ENCODE measurements at places on chromosomes 3 and 15. TPM values are rescaled to one million over a fixed set of nuclear protein-coding genes. Genes with fewer than 3 reads are reported as not detected.

The CTXND1 gene
- total RNA-seq, result under 0.01 TPM

The MB21D2 gene
- total RNA-seq, result 3.6 TPM

The ANKUB1 gene
- total RNA-seq, result not detected

DNA sequence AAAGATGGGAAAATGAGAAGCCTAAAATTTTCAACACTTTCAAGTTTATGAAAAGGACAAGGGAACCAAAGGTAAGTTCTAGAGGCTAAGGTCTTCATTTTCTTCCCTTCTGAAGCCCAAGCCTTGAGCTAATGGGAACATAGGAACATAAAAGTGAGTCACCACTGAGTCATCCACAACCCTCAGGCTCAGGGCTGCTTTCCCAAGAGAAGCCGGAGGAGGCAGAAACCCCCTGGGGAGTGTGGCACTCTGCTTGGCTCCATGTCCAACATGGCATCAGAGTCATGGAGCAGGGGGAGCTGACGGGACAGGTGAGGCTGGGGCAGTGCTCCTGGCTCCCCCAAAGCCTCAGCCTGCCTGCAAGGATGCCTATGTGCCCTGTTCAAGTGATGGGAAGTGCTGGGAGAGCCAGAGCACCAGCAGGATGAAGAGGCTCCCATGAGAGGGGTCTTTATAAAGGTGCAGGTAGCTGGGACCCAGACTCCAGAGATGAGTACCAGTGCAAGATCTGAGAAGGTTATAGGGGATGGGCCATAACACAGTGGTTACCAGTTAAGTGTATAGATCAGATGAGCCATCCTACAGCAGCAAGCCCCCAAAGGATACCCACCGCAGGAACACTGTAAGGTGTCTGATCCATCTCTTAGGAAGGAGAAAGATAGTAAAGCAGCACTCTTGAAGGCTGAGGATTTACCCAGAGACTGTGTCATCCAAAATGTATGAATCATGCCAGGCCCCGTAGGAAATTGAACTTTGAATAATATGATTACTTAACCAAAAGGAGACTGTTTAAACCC lies 31.8 kb upstream of the RYR3 start:
- DNase-seq, result peak; percentile 88

GRCh38 chr15:78840661-78841375 lies 29.6 kb upstream of the ADAMTS7 start:
- DNase-seq, result peak; percentile 32

DNA sequence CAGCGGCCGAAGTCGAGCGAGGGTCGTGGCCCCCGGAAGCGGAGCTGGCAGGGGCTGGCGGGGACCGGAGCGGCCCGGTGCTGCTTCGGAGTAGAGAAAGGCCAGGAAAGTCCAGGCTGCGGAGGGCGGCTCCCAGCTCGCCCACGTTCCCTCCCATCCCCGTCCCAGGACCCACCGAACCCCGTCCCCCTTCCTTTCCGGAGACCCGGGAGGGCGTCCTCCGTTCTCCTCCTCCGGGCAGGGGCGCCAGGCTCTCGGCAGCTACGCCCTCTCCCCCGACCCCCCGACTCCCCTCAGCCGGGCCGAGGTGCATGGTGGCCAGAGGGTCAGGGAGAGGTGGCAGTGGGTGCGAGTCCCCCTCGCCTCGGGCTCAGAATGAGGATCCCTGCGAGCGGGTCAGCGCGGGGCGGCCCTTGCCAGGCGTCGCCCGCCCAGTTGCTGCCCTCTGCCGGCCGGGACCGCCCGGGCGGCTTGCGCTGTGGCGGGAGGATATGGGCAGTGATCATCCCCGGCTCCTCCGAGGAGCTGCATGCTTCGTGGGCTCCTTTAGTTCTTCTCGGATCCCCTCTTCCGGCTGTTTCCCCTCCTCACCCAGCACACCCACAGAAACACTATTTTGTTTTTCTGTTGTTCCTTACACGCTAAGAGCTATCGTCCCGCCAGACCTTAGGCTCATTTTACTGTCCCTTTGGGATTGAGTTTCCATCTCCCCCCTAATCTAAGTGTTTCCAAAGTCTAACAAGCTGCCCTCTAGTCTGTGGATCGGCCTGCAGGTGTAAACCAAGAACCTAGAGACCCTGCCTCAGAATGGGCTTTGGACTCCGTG lies 744 bp upstream of the ALDH1A2 start:
- peak; percentile 43 for DNase-seq

DNA sequence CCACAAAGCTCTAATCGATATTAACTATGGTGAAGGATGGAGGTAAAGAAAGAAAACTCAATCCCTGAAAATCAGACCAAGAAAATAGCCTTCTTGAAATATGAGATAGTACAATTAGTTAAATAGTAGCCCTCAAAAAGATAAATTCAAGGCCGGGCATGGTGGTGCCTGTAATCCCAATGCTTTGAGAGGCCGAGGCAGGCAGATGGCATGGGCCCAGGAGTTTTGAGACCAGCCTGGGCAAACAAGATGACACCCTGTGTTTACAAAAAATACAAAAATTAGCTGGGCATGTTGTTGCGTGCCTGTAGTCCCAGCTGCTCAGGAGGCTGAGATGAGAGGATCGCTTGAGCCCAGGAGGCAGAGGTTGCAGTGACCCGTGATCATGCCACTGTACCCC lies 31.6 kb upstream of the CEP152 start:
- no peak for DNase-seq

DNA sequence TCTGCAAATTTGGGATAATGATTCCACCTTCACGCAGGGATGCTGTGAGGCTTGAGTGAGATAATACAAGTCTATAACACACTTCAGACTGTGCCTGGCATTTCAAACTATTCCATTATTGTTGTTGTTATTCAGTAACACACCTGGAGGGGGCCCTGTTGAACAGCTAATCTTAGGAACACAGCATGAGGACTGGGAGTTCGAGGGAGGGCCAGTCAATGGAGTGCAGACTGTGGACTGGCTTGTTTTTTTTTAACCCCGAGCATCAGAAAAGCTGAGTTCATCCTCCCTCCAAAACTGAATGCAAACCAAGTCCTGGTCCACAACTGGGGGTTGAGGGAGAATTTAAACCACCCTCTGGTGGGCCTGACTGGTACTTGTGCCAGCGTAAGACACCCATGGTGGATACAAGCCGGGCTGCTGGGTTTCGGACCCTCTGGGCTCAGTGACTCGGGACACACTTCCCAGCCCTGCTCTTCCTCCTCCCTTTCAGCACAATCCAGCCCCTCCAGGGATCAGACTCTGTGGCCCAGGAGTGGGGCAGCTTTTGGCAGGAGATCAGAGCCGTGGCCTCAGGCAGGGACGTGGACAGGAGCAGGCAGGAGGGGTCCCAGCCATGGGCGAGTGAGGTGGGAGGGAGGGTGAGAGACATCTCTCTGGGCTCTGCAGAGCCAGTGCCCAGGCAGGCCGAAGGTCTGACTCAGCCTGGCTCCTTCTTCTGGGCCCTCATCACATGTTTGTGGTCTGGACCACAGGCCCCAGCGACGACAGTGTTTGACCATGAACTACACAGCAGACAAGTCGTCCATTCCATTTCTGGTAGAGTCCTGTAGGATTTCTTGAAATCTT lies 36.3 kb upstream of the MEX3B start:
- peak; percentile 98 for DNase-seq
